ENCODE measurements at places on chromosomes 13 and 19.

- DNase-seq, result no peak
Observed at GRCh38 chr13:109939180-109939579, 152.8 kb upstream of the IRS2 start.

- DNase-seq, result no peak
Observed at GRCh38 chr13:60491531-60491930, 94.5 kb downstream of the TDRD3 start.

DNA sequence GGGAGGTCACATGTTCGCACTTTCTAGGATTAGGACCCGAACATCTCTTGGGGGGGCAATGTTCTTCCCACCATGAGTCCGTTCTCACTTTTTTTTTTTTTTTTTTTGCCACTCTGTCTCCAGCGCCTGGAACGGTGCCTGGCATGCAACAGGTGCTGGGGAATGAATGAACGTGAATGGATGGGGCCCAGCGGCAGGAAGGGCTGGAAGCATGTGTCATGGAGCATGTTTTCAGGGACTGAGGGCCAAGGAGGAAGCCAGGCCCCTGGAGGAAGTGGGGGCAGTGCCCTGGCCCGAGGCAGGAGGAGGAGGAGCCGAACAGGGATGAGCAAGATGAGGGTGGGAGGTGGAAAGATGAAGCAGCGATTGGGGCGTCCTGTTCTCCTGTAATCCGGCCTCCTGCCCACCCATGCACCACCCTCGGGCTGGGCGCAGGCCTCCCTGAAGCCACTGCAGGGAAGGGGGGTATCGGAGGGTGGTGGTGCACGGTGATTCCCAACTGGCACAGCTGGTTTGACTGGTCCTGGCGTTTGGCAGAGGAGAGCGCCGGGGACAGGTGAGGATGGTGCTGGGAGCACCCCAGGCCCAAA, 8.8 kb upstream of the SULT2B1 start:
- no peak for DNase-seq

DNA sequence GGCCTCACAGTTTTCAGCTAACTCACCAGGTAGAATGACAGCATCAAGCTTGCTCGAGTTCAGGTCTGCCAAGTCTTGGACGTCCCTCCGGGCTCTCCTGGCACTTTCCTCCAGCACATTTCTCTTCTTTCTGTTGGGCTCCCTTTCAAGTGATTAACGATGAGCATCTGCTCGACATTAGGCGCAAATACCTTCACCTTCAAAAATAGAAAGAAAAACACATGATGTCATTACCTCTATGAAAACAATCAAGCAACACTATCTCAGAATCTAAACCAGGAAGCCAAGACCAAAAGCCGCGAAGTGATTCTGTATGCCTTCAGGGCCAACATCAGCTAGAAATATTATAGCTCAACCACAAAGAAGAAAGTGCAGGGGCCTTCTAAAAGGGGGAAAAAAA, 15.4 kb upstream of the CLN5 start:
- no peak for DNase-seq

GRCh38 chr13:30776661-30777060, 41.3 kb downstream of the ALOX5AP start:
- no peak for DNase-seq

GRCh38 chr13:19590423-19590822, 29.1 kb upstream of the TPTE2 start:
- DNase-seq, result no peak

- DNase-seq, result no peak
Observed at GRCh38 chr19:5950741-5951140, 27.2 kb downstream of the RANBP3 start.

DNA sequence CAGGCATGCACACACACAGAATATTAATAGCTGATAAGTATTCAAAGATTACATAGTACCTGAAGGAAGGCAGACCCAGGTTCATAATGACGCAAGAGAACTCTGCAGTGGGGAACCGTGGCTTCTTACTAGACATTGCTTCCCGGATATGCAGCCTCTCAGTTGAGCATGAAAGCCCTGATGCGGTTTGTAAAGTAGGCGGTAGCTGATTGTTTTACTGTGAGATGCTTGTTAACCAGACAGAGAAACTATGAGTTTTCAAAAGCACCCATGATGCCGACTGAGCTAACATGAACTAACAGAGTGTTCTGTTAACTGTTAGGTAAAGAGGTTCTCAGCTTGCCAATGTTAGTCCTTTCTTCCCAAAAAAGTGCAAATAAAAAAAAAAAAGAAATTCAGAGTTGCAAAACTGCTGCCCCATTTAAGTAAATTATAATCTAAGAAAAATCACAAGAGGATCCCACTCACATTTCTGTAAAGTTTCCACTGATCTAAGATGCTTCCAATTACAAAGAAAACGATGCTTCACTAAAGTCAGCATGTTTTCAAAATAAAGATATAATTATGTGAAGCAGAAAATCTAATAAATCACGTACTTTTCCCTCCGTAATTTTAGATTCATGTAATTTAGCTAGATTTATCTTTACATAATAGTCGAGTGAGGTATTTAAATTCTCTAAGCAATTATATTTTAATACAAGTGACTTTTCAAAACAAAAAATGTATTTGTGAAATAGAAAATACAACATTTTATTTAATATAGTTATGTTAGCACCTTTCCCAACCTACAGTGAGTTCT, 2.2 kb downstream of the FLT1 start:
- peak; percentile 7 for DNase-seq

DNA sequence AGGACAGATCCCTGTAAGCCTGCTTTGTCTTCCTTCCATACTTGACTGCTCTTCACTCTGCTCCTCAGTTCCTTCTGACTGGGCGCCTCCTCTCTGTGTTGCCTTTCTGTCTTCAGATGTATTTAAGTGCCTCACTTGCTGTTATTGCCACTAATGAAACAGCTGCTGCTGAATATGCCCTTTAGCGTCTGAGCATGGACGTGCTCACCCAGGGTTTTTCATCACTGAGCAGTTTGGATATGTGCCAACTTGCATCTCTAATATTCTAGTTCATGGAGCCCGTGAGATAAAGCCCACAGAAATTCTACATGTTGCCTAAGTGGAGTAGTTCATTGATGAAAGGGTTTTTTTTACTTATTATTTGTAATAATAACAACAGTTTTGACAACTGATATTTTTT, 198.2 kb downstream of the MYO16 start:
- no peak for DNase-seq

DNA sequence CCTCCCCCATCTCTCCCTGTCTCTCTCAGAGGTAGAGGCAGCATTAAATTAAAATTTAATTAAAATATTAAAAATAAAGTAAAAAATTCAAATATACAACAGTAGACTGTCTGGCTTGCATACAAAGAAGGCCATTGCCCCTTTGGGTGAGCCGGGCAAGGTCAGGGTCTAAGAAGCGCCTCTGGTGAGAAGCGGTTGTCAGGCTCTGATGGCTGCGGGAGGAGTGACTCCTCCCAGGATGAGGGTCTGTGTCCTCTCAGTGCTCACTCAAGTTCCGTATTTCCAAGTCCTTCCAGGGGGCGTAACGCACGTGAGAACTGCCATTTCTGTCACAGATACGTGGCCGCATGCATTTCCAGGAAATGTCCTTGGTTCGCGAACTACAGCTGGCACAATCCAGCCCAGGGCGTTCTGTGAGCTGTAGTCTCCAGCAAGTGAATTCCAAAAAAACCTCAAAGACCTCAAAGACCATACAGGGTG, 737 bp upstream of the ZNF181 start:
- no peak for DNase-seq

- DNase-seq, result no peak
Observed at GRCh38 chr13:28574617-28575142, 79.8 kb upstream of the FLT1 start.

GRCh38 chr13:75902166-75903104, 266.3 kb downstream of the LMO7 start:
- DNase-seq, result no peak

DNA sequence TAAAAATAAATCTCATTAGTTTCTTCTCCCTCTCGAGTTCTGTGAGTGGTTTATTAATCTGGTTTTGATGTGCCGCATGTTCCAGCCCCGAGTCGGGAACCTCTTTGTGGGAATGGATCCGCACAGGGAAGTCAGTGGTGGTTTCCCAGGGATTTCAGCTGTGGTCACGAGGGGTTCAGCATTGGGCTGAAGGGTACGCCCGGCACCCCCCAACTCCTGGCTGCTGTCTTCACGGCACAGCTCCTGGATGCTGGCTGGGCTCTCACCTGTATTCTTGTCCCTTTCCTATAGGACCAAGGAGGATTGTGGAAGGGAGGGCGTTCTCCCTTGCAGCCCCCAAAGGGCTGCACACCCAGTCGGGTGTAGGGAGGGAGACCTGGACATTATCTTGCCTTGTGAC, 167.8 kb downstream of the ZNF536 start:
- DNase-seq, result no peak

DNA sequence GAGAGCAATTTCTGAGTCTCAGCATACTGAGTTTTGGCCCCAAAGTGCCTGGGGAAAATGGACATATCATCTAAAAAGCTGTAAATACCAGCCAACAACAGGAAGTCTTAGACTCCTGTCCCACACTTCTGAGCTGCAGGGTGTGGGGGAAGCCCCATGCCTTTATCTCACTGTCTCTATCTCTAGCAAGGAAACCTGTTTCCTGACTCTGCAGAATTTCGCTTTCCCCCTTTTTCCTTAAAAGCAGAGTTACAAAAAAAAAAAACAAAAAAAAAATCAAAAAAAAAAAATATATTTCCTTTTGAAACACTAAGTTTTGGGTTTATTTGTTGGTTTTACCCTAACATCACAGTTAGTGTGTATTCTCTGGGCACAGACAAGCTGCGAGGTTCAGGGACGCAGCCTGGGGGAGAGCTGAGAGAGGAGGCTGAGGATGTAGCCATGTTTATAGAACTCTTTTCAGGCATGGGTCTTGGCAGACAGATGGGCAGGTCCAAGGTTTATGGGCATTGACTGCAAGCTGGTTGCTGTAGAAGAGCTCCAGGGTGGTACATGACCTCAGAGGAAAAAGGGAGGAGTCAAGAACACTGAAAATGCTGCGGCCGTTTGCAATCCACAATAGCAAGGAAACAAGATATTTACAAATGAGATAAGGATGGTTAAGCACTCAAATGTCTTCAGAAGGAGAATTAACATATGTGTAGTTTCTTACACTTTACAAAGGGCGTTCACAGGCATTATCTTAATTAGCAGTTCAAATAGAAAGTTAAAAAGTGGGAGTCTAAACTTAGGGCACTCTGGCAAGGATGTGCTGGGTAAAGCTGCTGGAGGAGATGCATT, 4.9 kb downstream of the MBNL2 start:
- peak; percentile 51 for DNase-seq

GRCh38 chr13:113905018-113905417, 41.1 kb upstream of the GAS6 start:
- no peak for DNase-seq

DNA sequence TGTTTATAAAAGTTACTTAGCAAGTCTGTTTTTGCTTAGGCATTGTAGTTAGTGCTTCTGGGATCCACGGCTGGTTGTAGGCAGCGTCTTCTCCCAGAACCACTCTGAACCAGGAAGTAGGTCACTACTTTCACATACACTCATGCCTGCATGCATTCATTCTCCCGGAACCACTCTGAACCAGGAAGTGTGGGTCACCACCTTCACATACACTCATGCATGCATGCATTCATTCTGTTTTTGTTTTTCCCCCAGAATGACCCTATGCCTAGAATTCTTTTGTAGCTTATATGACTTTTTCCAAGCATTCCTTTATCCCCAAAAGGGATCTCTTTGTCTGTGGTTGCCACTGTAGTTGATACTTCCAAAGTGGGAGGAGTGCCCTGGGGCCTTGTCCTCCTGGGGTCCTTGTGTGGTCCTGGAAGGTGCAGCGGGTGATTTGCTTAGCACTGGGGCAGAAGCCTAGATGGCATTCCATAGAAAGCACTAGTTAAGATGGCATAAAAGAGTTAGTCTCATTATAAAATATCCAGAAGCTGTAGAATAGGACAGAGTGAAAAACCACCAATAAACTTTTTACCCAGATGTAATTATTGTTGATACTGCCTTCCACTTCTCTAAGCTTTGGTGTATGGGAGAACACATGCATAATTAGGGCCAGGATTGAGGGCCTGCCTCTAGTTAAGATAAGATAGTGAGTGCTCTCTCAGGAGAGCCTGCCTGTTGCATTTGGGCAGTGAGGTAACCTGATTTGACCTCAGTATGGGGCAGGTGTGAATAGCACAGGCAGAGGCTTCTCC, 68.6 kb upstream of the TEX29 start:
- no peak for DNase-seq

- DNase-seq, result no peak
Observed at GRCh38 chr13:97727991-97728390, 225.5 kb upstream of the IPO5 start.

GRCh38 chr13:76837801-76838200, 48.4 kb downstream of the KCTD12 start:
- DNase-seq, result no peak

GRCh38 chr19:10138879-10139795, 19.4 kb upstream of the EIF3G start:
- DNase-seq, result no peak

GRCh38 chr19:13015361-13016223, 20.3 kb downstream of the NFIX start:
- DNase-seq, result no peak

DNA sequence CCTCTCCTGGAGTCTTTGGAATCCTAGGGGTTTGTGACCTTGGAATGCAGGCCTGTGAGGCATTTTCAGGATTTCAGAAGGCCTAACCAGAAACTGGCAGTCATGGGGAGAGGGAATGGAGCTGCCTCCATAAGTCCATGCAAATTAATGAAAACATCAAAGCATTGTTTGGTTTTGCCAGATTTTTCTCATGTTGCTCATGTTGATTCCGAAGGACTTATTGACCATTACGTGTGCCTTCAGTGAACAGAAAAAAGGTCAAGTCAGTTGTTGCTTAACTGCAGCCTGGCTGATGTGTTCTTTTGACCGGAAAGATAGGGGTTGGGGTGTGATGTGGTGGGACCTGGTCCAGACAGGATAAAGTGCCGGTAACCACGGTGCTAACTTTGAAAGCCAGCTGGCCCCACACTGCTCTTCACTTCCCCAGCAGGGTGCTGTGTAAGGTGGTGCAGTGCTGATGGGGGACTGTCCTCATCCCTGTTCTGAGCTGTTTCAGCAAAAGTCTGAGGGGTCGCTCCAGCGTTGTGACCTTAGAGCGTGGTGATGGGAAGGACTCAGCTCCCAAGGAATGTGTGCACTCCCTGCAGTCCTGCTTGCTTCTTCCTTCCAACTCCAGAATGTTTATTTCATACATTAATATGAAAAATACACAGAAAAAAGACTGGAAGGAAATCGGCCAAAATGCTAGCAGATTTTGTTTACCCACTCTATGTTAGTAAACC, 3.5 kb downstream of the RNF113B start:
- DNase-seq, result no peak

GRCh38 chr19:10384580-10384979, 4.2 kb upstream of the TYK2 start:
- no peak for DNase-seq

DNA sequence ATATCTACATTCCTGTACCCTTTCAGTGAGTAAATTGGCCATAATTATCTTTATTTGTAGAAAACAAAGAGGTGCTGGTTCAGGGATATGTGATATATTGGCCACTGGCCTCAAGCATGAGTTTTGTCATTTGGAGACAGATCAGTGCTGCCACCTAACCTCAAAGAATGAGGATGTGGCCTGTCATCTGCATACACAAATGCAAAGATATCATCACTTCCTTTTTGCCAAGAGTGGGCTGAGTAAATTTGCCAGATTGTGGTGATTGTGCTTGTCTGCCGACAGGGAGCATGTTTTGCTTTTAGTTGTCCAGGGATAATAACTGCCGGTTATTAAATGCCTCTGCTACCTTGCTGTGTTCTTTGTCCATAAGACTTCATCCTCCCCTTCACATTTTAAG, 44.2 kb downstream of the WASF3 start:
- DNase-seq, result no peak

GRCh38 chr13:79936368-79937136, 404.4 kb downstream of the SPRY2 start:
- no peak for DNase-seq
